NCI-H1417 treated with DMSO at 0.1 percent for 48 hours (cell line): ENCODE measurements at places on chromosomes 13 and 19.

DNA sequence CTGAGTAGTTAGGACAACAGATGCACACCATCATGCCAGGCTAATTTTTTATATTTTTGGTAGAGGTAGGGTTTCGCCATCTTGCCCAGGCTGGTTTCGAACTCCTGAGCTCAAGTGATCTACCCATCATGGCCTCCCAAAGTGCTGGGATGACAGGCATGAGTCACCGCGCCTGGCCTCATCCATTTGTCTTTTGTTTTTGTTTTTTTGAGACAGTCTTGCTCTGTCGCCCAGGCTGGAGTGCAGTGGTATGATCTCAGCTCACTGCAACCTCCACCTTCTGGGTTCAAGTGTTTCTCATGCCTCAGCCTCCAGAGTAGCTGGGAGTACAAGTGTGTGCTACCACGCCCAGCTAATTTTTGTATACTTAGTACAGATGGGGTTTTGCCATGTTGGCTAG is 57.0 kb downstream of the DNM2 start:
- DNase-seq = no peak

GRCh38 chr13:44128552-44129001 is 245.0 kb upstream of the SERP2 start:
- no peak for DNase-seq

GRCh38 chr19:56732976-56733375 is 61.4 kb upstream of the ZNF835 start:
- DNase-seq = no peak

DNA sequence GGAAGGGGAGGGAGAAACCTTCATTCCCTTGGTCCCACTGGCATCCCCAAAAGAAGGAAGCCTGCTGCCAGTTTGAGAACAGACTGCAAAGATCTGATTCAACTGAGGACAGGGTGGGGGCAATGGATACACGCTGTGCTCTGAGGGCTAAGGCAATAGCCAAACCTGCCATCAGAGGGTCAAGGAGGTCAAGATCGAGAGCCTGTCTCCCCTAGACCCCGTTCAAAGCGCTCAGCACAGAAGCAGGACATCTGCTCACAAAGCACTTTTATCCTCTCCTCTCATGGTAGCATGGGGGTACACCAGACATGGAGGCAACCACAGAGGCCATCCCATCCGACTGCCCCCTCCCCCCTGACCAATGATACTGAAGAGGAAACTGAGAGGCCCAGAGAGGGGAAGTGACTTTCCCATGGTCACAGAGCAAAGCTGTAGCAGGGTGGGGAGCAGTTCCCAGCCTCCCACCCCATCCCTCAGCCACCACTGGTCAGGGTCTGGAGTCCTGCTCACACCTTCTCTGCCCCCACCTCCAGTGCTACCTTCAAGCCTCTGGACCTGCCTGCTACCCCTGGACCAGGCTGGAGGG is 11.1 kb downstream of the POU2F2 start:
- DNase-seq = no peak

GRCh38 chr13:66543780-66544179 is 686.4 kb downstream of the PCDH9 start:
- DNase-seq = no peak

GRCh38 chr19:21482863-21483276 is 22.5 kb upstream of the ZNF429 start:
- no peak for DNase-seq

DNA sequence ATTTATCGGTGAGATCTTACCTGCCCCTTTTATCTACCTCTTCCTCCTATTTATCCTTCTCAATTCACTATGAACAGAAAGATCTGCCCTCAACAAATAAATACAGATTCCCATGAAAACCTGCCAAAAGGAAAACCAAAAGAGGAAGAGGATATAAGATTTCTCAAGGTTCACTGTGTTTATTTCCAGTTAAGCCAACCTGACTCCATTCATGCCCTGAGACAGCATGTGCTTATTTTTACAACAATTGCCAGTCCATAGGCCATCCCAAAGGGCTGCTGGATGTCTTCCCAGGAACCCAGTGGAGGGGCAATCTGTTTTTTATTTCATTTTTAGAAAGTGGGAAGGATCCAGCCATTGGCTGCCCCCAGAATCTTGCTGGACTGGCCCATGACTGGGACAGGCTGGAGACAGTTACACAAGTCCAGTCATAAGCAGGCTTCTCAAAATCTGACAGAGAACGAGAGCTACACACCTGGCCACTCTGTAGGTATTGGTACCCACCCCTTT is 209.1 kb downstream of the IRS2 start:
- no peak for DNase-seq

DNA sequence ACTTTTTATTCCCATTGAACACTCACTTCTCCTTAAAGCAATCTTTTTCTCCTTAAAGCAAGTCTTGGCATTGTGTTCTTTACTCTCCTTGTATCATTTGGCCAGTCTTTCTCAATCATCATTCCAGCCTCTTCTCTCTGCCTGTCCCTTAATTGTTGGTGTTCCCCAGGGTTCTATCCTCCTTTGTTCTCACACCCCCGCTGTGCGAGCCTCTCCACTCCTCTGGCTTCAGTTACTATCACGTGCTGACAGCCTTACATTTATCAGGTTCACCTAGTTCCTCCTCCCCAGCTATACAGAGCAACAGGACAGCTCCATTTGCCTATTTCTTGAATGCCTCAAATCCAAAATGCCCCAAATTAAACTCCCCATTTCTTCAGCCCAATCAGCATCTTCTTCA is 24.6 kb downstream of the CYSLTR2 start:
- DNase-seq = no peak

DNA sequence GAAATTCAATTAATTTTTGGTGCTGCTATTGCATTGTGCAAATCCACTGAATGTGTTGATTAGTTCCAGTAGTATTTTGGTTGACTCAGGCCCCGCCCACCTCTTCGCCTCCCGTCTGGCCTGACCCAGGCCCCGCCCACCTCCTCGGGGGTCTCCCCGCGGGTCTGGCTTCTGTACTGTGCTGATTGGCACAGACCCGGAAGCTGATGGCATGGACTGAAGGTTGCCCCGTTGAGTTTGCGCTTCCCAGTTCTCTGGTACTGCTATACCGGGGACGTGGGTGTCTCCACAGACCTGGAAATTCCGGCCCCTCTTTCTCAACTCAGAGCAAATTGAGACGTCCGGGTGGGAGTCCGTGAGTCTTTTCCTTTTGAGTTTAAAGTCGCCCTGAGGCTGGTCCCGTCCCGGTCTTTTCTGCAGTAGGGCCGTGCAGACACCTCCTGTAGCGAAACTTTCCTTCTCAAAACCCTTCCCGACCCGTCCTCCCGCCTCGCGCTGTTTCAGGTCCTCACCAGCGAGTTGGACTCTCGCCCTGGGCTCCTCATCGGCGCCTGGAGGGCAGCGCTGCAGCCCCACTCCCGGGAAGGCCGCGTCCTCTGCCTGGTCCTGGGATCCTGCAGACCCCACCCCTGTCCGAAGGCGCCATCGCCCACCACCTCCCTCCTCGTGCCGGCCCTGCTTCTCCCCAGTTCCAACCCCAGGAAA is 14.8 kb downstream of the ZNF701 start:
- DNase-seq = no peak

GRCh38 chr19:56091751-56092546 is 29.1 kb downstream of the ZNF787 start:
- no peak for DNase-seq

DNA sequence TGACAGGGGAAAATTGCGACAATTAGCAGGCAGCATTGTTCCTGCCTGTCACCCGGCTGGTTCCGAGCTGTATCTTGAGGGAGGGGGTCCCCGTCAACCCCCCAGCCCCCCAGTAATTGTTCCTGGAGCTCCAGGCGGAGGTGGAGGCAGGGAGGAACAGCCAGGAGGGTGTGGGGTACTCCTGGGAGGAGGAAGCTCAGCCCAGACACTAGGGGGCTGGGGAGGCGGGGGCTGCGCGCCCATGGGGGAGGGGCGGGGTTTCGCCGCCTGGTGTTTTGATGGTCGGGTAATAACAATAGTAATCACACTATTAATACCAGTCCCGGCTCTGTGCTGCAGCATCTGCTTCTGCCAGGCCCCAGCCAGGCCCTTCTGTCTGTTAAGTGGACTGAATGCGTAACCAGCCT is 8.6 kb downstream of the NPAS1 start:
- DNase-seq = peak; percentile 20

- no peak for DNase-seq
Observed at GRCh38 chr13:66353664-66354063, 876.5 kb downstream of the PCDH9 start.

DNA sequence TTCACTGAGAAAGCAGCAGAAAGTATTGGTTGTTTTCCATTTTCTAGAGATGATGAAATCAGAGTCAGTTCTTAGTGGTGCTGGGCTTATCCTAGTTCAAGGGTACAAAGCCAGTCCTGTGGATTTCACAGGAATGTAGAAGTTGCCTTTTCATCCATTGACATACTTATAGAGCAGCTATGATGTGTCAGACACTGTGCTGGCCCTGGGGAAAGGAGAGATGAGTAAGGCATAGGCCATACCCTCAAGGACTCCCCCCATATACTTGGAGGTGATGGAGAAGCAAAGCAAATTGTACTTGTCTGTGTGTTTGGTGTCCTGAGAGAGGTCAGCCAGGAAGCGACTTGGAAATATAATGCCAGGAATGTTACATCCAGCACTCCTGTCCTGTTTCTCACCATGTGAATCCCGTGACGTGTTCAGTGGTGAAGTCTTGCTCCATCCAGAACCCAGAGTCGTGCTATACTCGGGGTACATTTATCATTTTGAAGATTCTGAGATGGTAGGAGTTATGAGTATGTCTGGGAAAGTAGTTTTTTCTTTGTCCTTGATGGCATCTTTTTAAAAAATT is 22.6 kb downstream of the ERCC5 start:
- no peak for DNase-seq

DNA sequence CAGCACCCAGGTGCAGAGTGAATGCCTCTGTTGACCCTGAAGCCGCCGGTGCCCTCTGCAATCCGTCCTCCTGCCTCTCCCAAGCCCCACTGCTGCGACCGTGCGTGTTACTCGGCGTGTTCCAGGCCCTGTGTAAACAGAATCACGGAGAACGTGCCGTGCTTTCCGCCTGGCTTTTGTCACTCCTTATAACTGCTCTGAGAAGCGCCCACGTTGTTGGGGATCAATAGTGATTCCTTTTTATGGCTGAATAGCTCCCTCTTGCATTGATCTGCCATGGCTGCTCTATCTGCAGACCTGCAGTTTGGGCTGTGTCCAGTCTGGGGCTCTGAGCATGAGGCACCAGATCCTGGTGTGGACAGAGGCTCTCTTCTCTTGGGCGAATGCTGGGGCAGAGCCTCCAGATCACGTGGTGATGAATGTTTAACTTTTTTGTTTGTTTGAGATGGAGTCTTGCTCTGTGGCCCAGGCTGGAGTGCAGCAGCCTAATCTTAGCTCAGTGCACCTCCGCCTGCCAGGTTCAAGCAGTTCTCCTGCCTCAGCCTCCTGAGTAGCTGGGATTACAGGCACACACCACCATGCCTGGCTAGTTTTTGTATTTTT is 15.8 kb downstream of the ADPRHL1 start:
- no peak for DNase-seq

DNA sequence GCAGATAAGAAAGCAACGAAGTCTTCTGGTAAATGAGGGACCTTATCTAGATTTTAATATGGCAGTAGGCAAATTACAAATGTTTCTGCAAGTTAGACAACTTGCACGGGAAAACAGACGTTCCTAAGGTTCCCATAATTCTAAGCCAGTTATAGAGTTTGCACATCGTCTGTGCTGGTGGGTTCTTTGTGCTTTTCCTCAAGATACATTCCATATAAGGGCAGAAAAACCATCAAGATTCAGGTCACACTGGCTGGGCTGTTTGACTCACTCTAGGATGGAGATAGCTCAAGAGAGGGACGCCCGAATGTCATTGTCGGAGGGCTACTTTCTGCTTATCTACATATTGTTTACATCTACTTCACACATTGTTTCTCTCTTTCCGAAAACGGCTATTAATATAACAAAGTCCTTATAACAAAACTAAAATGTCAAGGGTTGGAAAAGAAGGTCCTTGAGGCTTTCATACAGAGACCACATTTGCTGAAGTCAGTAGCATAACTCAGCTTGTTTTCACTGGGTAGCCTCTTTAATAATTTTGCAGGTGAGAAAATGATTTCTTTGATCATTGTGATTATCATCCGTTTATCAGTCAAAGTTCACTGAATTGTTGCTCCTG is 44.4 kb downstream of the SOX1 start:
- DNase-seq = no peak

DNA sequence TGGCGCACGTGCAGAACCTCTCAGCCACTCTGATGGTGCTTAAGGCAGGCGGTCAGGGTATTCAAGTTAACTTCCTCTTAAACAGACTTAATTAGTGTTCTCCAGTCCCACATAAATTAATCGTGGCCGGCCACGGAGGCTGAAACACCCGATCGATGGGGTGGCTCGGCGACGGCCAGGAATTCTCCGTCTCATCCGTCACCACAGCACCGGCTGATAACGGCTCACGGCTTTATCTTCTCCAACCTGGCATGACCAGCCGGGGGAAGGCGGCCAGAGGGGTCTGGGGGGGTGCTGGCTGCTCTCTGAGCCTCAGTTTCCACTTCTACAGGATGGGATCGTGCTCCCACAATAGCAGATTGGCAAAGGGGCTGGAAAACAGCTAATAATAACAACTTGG is 32.6 kb upstream of the TCF3 start:
- no peak for DNase-seq

DNA sequence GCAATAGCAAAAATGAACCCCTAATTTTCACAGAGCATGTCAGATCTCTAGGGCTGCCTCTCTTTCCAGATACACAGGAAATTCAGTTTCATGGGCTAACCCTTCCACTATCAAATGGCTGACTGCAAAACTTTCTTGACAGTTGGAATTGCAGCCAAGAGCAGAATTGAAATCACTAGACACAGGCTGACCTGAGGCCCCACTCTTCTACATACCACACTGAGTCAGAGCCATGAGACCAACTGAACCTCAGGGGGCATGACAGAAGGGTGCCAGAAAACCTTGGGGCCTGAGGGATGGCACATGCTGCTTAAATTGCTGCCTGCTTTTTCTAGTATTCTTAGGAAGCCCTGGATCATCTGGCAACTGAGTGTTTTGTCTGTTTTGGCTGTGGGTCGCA is 1.7 kb upstream of the DLEU7 start:
- no peak for DNase-seq

DNA sequence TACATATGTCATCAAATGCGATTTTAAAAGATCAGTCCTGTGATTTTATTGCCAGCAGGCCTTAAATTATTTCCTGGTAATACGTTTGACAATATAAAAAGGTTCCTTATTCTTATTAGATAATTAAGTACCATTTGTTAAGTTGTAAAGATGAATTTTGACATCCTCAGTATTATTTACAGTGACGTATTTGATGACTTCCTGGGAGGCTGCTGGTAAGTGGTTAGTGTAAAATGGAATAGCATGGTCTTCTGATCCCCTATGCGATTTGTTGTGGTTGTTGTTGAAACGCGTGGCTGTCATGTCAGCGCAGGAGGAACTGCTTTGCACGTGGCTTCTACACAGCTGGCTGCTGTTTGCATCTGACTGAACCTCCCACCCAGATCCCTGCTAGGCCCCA is 99.7 kb downstream of the DCLK1 start:
- no peak for DNase-seq

- DNase-seq = no peak
Observed at GRCh38 chr13:48448959-48449614, 36.2 kb upstream of the LPAR6 start.

- peak; percentile 73 for DNase-seq
Observed at GRCh38 chr19:12791345-12792050, at the start of gene JUNB. Gene JUNB, plus strand, starts transcription at chr19:12791486. Its CDS starts 286 bp downstream, at chr19:12791772.
